ENCODE measurements at places on chromosomes 2 and 18.

DNA sequence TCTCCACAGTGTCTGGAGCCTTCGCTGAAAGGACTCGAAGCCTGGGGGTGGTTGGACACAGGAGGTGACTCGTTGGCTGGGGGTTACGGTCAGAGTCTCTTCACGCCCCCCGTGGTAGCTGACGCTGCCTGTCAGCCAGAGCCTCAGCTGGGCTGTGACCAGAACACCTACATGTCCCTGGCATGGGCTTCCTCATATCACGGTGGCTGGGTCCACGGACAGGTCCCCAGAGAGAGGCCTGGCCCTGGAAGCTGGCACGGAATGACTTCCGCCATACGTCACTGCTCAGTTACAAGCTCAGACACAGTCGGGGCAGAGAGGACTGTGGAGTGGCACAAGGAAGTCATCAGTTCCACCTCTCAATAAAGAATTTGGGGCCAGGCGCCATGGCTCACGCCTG is 28.5 kb downstream of the ITGB1BP1 start:
- DNase-seq = no peak

DNA sequence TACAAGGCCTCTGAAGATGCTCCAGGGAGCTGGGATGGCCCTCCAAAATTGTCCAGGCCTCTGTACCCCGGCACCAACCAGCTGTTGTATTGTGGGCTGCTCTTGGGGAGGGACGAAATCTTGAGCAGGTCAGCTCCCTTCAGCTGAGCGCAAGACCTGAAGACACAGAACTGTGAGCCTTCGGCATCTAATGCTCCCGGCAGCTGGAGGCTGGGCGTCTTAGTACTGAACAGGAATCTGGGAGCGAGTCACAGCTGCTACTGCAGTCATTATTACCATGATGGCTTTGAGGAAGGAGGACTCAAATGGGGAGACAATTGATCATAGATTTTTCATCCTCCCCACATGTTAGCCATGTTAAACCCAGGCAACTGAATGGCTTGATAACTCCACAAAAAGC is 83.0 kb upstream of the LTBP1 start:
- DNase-seq = no peak

- DNase-seq = no peak
These were observed 76.4 kb downstream of the RHOB start for GRCh38 chr2:20523073-20523798.

DNA sequence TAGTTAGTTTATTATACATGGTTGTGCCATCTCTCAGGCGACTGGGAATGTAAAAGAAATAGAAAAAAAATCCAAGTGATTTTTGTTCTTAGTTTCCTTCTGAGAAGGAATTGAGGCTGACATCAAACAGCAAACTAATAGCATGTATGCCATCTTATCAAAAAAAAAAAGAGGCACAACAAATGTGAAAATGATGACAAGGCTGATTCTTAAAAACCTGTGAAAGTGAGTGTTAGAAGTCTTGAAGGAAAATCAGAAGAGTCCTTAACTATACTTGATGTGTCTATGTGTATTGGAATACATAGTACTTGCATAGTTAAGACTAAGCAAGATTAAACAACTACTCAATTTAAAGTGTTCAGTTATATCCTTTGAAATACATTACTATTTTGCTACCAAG is 161.0 kb downstream of the CCDC85A start:
- no peak for DNase-seq

DNA sequence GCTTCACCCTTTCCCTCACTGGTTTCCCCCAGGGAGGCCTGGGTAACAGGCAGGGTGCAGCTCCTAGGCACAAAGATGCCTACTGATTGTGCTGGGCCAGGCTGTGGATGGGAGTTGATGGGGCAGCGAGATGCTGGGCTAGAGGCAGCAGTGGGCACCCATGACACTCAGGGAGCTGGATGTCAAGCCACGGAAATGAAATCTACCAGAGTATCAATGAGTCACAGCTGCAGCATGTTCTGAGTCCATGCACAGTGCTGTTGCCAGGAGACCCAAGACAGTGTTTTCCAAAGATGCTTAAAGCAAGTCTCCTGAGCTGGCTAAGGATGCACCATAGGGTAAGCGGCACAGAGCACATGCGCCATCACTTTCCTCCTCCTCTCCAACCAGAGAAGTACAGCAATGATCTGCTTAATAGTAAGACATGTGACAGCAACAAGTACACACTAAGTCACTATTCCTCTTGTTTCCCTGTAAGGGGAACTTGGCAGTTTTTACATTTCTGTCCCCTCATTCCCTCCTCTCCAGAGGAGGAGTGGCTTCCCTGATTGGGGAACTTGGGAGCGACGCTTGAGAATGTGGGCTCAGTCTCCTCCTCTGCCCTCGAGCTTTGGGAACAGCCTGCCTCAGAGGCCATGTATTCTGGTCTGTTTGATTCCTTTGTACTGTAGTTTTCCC is 57.2 kb downstream of the CDC42EP3 start:
- DNase-seq = no peak

DNA sequence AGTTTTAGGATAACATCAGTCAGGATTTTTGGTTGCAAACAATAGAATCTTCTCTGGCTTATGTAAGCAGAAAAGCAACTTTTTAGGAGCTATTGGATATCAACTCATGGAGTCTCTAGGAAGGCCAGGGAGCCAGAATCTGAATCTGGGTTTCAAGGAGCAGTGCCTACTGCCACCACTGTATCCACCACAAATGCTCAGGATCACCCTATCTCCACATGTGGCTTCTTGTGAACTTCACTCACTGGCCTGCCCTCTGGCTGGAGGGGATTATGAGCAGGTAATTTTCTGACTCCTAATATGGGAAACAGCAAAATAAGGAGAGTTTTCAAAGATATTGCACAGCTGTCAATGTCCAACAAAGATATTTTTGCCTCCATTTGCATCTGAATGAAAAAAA is 142.9 kb downstream of the PKP4 start:
- DNase-seq = no peak

DNA sequence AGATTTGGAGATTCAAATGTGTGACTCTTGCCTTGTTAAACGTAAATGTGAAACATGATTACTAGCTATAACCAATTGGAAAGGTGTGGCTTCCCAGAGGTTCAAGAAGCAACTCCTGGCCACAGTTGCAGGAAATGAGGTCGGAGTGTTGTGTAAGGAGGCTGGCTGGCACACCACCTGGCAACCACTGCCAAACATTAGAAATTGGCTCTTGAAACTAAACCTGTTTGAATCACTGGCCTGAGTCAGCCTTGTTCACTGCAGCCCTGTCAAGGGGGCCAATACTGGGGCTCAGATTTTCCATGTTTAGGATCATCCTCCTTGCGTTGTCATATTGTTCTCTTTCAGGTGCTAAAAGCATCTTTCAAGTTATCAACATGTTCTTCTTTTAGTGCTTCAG is 206.3 kb downstream of the ARL6IP6 start:
- no peak for DNase-seq

GRCh38 chr18:64615021-64615420 is 466.1 kb upstream of the LINC00305 start:
- DNase-seq = no peak

DNA sequence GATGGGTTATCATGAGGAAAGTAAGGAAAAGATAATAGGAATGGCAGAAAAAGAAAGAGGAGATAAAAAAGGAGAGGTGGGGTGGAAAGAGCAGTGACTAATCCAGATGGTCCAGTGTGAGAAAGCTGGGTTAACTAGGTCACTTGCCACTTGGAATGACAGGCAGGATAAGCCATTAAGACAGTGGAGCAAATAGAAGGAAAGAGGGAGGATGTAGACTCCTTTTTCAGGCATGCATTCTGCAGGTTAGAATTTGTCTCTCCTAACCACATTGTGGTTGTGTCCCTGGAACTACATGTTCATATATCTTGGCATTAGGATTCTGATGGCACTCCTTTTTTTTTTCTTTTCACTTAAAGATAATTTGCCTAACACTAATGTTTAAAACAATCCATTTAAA is 13.4 kb upstream of the NEMP2 start:
- DNase-seq = no peak

GRCh38 chr2:226247289-226248275 is 552.0 kb downstream of the IRS1 start:
- DNase-seq = no peak

DNA sequence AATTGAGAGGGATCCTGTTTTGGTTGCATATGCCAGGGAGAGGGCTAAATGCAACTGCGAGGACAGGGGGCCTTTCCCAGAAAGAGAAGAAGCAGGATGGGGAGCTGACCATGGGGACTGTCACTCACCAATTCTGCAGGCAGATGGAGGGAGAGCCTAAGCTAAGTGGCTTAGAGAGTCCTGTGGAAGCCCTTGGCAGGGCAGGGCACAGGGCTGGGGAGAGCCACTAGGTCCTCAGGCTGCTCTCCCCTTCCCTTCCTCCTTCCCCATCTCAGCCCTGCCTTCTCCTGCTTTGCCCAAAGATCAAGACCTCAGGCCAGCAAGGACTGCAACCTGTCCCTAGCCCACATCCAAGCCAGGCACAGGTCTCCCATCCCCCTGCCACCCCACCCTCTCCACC is 24.4 kb upstream of the CATIP start:
- no peak for DNase-seq

DNA sequence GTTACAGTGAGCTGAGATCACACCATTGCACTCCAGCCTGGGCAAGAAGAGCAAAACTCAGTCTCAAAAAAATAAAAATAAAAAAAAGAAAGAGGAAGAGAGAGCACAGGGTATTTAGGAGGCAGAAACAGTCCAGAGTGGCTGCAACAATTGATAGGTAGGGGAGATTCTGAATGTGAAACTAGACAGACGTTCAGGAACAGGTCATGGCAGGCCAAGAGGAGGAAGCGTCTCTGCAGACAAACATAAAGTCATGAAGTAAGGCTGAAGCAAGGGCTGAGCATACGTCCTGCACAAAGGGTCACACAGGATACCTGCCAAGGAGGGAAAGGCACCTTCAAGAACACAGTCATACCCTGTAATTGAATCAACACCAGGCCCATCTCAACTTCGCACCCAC is 64.1 kb upstream of the ZNF532 start:
- DNase-seq = no peak

DNA sequence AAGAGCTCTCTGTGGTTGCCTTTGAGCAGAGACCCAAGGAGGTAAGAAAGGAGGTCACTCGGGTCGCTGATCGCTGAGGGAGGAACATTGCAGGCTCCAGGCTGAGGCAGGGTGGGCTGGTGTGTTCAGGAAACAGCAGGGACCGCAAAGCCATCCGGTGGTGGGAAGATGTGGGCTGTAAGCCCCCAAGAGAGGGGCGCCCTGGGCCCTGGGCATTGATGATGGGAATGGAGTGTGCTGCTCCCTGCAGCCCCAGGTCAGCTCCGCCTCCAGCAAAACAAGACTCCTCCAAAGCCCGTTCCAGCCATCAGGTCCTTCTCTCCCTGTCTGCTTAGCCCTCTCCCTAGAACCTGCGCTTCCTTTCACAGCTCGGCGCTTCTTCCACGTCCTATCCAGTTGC is 229.7 kb downstream of the KLHL29 start:
- DNase-seq = no peak

DNA sequence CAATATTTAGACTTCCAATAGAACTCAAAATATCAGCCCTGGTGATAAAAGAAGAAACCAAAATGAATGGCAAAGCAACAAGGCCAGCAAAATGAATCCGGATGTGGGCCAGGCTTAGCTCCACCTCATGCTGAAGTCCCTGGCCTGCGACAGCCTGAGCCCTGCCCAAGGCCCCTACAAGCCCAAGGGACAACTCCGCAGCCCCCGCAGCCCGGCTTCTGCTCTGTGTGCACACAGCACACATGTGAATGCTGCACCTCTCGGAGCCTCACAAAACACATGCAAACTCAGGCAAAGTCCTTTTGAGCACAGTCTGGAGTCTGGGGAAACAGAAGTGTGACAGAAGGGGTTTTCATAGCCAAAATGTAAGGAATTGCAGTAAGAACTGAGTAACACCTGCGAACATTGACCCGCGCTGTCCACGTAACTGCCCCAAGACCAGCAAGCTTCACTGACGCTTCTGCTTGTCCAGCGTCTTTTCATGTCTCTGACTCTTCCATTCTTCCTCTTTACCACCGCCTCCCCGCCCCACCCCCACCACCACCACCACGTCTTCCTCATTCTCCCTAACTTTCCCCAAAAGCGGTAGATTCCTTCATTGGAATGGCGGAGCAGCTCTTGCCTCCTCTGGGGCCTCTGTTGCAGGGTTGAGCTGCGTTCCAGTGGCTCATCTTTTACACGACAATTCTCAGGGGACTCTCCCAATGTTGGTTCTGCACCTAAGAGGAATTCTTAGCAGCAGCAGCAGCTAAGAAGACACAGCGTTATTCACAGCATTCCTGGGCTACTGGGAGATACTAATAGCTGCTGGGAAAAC is 136.4 kb upstream of the COPS8 start:
- DNase-seq = no peak

GRCh38 chr2:109134741-109135358 is 5.8 kb downstream of the SH3RF3 start:
- DNase-seq = no peak

DNA sequence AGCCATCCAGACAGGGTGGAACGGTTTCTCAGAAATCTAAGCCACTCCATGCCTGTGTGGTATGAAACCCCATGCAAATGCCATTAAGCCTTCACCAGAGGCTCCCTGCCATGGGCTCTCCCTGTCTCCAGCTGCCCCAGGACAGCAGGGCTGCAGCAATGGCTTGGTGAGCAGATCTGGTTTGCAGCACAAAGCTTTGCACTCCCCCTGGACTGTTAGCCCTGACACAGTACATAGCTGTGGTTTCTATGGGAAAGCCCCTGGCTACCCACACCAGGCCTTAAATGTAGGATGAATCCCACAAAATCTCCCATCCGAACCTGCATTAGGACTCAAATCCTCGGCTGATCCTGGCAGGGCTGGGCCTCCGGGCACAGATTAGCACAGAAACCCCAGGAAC is 291.6 kb downstream of the TNS1 start:
- DNase-seq = no peak

DNA sequence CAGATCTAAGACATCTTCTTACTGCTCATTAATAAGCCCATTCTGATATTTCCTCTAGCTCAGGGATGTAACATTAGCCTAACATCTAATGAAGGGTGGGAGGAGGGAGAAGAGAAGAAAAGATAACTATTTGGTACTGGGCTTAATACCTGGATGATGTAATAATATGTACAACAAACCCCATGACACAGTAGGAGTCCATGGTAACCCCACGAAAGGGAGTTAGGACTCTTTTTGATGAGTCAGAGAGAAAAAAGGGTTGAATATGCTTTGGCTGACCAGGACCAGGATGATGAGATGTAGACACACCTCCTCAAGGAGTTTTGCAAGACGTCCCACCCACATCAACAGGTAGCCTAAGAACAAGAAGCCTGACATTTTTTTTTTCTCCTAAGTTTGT is 34.4 kb upstream of the DLX2 start:
- DNase-seq = no peak

- no peak for DNase-seq
These were observed 4.2 kb upstream of the MARS2 start for GRCh38 chr2:197700960-197701359.

- no peak for DNase-seq
These were observed 775.4 kb downstream of the TSN start for GRCh38 chr2:122530814-122531213.

- no peak for DNase-seq
These were observed 91.7 kb downstream of the LPIN1 start for GRCh38 chr2:11837875-11838734.

- DNase-seq = no peak
These were observed 80.6 kb downstream of the TRABD2A start for GRCh38 chr2:84800194-84800805.

GRCh38 chr2:174919947-174920595 is 85.1 kb downstream of the CHN1 start:
- DNase-seq = no peak

Data from activated CD8-positive, alpha-beta memory T cell treated with anti-CD3 and anti-CD28 coated beads for 4 hours (primary cell).